Activated naive CD4-positive, alpha-beta T cell treated with anti-CD3 and anti-CD28 coated beads, Interleukin-2, amount 50 U/mL, for 72 hours (primary cell): ENCODE measurements at places on chromosomes 12 and 14. TPM values are rescaled to one million over a fixed set of nuclear protein-coding genes. Genes with fewer than 3 reads are reported as not detected.
A peak's percentile ranks its signal among the peaks of the same experiment; 100 is the strongest.

- DNase-seq = no peak
Observed at GRCh38 chr12:113161415-113162016, 12.0 kb downstream of the CFAP73 start.

GRCh38 chr14:102007916-102008418, 43.6 kb downstream of the DYNC1H1 start:
- DNase-seq = no peak

Gene KRT77
- not detected for total RNA-seq

DNA sequence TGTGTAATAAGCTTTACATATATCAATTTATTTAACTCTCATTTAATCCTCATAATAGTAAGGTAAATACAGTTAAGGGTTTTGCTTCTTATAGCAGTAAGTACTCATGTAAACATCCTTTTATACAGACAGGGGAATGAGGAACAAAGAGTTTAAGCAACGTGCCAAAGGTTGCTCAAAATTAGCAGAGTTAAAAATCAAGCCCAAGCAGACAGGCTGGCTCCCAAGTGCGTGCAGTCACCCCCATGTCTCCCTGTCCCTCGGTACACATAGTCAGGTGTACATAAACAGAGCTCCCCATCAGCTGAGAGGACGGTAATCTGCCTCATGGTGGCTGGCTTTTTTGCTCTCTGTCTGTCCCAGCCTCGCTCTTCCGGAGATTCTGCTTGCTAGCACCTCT, 126.4 kb downstream of the DERA start:
- no peak for DNase-seq

Gene RNF212B
- not detected for total RNA-seq

- DNase-seq = no peak
Observed at GRCh38 chr12:79262938-79263337, 398.4 kb downstream of the SYT1 start.

Gene ALG10B
- total RNA-seq = 23.2 TPM

GRCh38 chr14:70514168-70515069, 20.4 kb downstream of the ADAM20 start:
- no peak for DNase-seq

Gene SLC17A8
- total RNA-seq = not detected

DNA sequence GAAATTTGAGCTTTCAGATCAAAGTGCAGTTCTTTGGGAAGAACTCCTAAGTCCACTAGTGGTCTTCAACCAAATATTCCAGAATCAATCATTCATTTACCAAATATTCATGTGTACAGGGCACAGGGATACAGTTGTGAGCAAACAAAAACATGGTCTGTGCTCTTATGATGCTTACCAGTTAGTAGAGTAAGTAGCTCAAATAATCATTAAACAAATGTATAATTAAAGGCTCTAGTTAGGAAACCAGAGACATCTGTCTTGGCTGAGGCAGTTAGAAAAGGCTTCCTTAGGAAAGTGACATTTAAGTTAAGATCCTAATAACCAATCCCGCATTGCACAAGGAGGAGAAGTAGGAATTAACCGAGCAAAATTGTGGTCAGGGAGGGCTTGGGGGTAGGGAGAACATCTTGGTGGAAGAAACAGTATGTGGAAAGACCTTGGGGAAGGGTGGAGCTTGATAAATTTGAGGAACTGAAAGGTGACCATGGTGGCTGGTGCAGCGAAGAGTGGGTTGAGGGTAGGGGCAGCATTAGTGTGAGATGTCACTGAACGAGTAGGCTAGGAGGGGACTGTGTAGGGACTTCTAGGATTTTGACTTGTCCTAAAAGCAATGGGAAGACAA, 40.0 kb downstream of the PEBP1 start:
- no peak for DNase-seq

DNA sequence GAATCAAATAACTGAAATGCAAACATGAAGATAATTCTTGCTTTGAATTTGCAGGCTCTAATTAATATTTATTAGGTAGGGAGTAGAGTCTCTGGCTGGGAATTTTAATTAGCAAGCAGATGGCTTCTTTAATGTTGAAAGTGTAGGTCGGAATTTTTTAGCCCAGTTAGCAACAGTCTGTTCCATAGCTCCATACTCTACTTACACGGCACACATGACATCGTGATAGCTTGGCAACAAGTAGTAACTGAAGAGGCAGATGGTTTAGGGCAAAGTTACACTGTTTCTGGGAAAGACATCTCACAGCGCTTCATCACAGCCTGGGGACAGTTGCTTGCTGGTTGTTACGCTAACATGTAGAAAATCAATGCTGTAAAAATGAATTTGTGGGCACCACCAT, 710.7 kb downstream of the GALC start:
- no peak for DNase-seq

Gene PSMA6
- 293 TPM for total RNA-seq

Gene CCDC196
- total RNA-seq = not detected

Gene ALDH6A1
- total RNA-seq = 28.9 TPM

Gene TMTC1
- total RNA-seq = not detected

Gene TOGARAM1
- total RNA-seq = 7.9 TPM

DNA sequence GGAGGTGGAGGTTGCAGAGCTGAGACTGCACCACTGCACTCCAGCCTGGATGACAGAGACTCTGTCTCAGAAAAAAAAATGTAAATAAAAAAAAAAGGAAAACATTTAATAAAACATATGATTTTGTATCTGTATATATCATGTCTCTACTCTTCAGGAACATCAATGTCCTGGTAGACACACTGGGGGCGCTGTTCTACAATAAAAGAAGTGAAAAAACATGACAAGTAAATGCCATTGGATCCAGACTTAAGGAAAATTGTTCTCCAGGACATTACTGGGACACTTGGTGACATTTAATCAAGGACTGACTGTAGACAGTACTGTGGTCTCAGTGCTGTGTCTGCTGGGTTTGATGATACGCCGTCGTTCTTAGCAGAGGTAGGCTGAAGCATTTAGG, 15.5 kb upstream of the KLC1 start:
- no peak for DNase-seq

DNA sequence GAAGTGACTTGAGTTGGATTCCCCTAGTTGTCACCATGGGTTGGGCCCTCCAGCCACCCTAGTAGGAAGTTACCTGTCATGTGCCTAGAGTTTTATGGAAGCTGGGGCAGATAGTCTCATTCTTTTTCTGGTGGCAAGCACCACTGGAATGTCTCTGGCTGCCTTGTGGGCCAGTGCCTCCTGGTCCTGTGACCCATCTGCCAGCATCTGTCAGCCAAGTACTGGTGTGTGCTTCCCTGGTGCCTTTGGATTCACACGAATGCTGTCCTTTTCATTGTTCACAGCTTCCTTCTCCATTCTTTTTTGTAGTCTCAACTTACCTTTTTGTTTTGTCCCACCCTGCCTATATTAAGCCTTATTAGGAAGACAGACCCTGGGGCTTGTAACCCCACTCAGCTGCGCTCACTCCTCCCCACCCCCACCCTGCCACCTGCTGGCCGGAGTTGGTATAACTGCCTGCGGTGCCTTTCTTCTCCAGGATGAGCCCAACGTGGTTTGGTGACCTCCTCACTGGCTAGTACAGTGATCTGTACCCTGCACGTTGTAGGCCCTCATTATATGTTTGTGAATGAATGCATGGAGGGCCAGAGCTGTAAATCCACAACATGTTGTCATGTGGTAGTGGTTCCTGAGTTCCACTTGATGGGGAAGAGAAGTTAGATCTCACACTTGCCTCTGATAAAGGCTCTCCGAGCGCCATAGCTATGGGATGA, 125.7 kb downstream of the TSPAN9 start:
- DNase-seq = peak; percentile 76

DNA sequence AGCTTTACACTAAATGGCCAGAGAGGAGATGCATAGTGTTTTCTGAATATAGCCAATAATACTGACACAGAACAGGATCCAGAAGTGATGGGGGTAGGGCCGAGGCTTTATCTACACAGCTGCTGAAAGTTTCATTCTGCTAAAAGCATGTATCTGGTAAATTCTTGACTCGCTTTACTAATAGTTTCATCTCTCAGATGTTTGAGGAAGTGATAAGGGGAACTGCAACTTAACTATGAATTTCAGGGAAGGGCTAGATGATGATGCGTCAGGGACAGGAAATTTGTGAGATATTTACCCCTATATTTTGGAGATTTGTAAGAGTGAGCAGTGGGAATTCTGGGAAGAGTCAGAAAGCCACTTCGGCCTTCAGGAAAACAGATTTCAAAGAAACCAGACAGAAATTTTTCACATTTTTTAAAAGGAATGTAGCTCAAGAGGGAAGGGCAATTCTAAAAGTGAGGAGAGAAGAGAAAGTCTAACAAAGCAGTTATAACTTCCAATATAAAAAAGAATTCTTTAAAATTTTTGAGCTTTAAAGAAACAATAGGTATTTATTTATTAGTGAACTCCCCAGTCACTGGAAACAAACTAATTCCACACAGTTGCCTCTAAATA, 243.1 kb downstream of the BCAT1 start:
- no peak for DNase-seq

DNA sequence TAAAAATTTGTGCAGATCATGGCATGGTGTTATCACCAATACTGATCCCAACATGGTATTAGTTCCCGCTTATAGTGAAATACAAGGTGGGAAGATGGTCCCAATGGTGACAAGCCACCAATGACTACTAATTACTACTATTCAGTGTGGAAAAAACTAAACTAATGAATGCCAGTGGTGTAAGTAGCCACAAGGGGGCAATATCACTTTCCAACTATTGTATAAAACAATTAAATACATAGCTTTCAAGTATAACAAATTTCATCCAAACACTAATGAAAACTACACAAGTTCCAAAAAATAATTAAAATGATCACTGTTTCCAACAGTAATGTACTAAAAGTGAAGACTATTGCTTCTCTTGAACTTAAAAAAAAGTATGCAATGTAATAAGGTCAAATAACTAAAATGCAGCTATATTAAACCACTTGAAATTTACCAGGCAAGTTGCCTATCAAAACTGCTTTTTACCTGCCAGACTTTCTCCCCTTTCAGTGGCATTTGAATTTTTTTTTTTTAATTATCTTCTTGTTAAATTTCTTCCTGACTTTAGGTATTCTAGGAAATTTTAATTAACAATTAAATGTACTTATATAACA, 58.0 kb downstream of the PAPLN start:
- DNase-seq = no peak

Gene KCNK10
- not detected for total RNA-seq

Gene HNRNPC
- 948 TPM for total RNA-seq

DNA sequence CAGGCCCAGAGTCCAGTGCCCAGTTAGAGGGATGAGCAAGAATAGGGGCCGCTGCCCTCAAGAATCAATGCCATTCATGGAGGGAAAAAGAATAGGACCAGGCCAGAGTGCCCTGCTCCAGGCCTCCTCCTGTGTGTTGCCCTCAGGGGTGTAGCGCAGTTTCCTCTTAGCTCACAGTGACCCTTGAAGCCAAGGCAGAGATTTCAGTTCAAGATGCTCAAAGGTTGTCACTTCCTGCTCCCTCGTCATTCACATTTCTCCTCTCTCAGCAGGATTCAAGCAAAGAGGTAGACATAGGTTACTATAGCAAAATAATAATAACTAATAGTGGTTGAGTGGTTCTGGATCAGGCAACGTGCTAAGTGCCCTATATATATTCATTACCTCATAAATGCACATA, 55.1 kb upstream of the PELI2 start:
- no peak for DNase-seq
